Right renal pelvis (tissue), 4 donors: ENCODE measurements at places on chromosomes 6 and 20.

- DNase-seq: no peak
These were observed 136.0 kb downstream of the SOD2 start for GRCh38 chr6:159557031-159557430.

DNA sequence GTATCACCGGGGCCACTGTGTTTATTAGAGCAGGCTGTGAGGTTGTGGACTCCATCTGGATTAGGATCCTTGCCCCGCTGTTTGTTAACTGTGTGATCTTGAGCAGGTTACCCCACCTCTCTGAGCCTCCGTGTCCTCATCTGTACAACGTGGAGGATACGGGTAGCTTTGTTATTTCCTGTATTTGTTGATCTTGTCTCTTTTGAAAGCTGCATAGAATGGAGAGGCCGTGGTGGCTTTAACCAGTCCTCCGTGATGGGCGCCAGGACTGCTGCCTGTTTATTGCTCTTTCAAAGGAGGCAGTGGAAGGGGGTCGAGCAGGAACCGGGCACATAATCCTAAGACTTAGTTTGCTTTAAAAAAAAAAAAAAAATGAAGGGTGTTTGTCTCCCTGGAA is 22.9 kb downstream of the BCAS4 start:
- DNase-seq: no peak

DNA sequence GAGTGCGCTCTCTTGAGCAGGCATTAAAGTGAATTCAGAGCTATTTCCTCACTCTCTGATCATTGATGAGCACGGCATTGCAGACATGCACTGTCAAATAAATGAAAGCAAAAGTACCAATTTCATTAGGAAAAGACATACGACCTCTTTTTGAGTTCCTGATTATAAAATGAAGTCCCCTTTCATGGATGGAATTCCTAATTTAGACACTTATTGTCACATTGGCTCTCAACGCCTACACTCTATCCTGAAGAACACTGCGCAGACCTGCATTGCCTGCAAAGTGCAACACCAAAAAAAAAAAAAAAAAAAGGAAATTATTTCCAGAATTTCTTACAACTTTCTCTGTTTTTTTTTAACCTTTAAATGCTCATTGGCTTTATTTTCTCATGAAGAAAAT is 1.6 kb downstream of the ADGRB3 start:
- DNase-seq: no peak

- DNase-seq: no peak
These were observed 138.2 kb downstream of the TENT5A start for GRCh38 chr6:81614292-81614691.
